ENCODE measurements at places on chromosomes 16 and 17.

GRCh38 chr16:51542981-51543815 lies 392.1 kb upstream of the SALL1 start:
- DNase-seq, result peak; percentile 67

DNA sequence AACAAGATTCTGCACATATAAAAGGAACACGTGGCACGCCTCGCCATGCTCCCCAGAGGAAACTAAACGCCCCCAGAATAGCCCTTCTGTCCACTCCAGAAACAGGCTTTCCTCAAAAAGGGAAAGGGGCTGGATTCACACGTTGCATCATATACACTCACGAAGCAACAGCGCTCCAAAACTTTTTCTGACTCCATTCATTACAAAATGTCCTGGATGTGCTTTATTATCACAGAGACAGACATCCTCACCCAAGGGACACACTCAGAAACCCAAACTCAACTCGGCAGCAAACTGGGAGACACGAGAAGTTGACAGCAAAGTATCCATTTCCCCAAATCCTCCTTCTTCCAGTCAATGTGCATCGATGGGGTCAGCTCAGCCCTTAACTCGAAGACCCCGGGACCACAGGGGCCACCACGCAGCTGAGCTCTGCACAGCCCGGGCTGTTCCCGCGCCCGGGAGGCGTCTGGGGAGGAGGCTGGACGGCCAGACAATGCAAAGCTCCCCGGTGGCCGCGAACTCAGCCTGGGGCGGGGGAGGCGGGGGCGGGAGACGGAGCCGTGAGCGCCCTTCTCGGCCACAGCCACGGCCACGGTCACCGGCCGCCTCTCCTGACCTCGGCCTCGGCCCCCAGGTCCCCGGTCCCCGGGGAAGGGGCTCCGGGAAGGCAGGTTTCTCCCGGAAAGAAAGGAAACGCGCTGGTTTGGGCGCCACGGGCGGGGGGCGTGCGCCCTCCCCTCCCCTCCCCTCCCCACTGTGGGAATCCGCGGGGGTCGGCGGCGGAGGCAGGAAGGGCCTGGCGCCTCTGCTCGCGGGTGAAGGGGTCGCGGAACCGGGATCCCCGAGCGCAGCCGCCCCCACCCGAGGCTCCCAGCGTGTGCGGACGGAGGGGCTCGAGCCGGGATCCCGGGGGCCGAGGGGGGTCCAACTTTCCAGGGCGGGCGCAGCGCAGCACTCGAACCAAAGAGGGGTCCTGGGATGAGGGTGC lies 1.2 kb downstream of the NXN start:
- DNase-seq, result no peak

DNA sequence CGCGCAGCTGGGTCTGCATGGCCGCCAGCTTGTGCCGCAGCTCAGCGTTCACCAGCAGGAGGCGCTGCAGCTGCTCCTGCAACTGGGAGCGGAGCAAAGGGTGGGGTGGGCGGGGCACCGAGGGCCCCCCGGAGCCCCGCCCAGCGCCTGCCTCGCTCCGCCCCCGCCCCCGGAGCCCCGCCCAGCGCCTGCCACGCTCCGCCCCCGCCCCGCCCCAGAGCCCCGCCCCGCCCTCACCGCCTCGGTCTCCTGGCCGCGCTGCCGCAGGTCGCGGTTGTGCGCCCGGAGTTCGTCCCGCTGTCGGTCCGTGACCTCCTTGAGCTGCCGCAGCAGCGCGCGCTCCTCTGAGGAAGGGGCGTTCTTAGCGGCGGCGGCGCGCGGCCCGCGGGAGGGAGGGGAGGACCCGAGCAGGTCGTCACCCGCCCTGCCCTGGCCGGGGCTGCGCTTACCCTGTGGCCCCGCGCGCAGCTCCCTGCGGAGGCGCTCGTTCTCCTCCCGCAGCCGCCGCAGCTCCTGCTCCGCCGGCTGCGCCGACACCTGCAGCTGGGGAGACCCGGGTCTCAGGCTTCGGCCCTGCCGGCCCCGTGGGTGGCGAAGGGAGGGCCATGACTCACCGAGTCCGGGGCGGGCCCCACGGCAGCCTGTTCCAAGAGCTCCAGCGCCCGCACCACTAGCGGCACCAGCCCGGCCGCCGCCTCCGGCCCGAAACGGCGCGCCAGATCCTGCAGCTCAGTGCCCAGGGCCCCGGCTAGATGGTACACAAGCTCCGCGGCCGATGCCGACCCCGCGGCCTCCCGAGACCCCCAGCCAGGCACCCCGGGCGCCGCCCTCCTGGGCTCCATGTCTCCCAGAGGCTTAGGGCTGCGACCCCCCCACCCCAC lies 463 bp downstream of the RILP start:
- DNase-seq, result peak; percentile 98

DNA sequence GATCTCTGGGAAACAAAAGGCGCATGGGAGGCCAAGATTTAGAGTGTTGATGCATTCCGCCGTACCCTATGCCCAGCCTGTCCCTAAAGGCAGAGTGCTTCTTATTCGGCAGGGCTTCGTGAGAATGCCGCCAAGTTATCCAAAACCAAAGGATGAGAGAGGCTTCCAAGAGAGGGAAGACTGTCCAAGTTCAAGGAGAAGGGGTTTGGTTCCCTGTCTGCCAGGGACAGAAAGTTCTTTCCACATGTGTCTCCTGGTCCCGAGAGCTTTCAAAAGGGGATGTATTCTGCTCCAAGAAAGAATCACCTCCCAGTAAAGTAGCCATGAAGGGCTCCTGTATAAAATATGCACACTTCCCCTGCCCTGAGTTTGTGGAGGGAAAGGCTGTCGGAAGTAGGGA lies 42.1 kb upstream of the CLEC18A start:
- DNase-seq, result no peak
